Spleen (tissue), 13 donors: ENCODE measurements at places on chromosomes 12 and 14.
A peak's percentile ranks its signal among the peaks of the same experiment; 100 is the strongest.

DNA sequence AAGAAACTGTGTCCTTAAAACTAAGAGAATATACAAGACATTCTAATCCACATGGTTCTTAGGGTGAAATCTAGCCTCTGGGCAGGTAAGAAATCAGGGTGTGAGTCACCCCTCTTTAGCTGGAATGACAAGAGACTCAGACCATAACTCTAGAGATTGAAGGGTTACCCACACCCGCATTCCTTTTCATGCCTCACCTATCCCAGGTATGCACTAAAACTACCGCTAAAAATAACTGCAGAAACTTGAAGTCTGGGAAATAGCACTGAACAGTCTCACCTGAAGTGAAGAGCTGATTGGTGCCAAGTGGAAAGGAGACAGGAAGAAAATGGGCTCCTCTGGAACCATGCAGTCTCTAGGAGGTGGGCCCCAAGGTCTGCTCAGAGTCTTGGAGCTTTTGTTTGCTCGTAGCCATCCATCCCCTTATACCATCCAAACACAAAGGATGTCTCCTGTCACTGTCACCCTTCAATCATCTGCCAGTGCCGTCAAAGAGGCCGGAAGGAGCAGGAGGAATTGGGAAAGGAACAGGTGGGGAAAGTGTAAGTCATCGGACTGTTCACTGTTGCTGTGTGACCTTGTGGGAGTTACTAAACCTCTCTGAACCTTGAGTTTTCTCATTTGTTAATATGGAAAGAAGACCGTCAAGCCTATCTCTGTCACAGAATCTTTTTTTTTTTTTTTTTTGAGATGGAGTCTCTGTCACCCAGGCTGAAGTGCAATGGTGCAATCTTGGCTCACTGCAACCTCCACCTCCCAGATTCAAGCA lies 22.4 kb downstream of the DDX47 start:
- DNase-seq, result no peak

DNA sequence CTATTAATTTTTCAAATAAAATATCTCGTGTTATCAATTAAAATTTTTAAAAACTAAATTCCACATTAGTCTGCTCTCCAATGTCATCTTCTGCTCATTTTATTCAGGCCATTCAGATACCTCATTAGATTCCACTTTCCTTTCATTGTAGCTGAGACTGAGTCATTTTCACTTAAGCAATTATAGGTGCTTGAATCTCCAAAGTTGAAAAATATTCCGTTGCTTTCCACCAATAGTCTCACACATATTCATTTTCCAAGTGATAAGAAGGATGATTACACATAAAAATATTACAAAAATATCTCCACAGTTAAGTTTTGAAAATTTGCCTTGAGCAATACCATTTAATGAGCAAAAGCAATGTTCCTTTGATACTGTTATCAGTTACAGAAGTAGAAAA lies 36.5 kb upstream of the YBX3 start:
- no peak for DNase-seq

GRCh38 chr14:68363843-68364767 lies 428.8 kb downstream of the ZFP36L1 start:
- peak; percentile 85 for DNase-seq

DNA sequence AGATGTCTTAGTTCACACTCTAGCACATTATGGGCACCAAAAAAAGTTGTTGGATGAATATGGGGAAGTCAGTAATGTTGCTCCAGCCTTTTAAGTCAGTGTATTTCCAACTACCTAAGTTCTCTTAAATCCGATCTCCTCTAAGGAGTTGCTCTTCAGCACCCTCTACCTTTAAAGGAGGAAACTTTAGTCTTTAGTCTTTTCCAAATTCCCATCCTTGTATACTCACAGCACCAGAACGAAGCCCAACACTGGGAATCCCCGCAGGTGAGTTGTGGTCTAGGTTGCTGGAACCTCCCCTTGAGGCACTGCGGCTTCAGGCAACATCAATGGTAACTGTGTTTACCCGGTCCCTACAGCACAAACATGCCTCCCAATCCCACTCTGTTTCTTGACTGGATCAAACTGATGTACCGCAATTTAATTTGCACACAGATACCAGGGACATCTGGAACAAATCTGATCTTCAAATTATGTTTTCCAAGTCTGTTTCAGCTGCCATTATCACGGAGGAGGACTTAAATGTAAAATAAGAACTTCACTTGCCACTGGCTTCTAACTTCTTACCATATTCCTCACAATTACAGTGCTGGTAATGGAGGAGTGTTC lies 179.0 kb downstream of the FOXN3 start:
- no peak for DNase-seq

GRCh38 chr12:42584651-42585111 lies 4.9 kb downstream of the PRICKLE1 start:
- no peak for DNase-seq

DNA sequence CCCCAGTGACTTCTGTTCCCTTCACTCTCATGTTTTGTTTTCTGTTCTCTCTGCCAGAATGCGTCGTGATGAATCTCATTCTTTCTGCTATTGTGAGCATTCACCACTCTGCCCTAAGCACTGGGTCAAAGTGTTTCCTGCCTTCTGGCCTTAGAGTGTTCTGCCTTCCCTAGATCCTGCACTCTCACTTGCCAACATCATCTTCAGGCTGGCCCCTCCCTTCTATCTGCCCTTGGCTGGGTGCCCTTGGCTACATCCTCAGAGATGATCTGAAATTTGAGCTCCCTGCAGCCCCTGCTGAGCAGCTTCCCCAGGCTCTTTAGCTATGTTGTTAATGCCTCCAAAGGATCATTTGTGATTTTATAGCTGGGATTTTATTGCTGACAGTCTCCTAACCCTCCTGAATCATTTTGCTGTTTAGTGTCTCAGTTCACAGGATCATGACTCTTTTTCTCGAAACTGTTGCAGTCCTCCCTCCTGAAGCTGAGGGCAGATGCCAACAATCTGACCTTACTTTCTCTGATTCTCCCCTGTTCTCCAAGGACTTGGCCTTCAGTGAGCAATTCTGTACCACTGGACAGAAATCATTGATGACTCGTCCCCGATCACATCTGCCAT lies 4.5 kb downstream of the DHRS2 start:
- DNase-seq, result no peak

DNA sequence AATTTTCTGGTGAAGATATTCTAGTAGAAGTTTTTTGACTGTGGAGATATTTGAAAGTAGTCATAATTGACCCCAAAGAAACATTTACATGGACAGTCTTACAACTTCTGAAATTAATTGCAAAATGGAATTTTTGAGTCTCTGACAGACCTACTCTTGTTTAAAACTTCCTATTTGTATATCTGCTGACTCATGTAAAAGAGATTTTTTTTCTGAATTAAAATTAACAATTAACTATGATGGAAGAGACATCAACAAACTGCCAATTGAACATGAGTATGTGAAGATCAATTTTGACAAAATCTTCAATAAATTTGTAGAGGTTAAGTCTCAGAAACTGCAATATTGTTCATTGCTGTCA lies 108.5 kb upstream of the MAX start:
- no peak for DNase-seq

DNA sequence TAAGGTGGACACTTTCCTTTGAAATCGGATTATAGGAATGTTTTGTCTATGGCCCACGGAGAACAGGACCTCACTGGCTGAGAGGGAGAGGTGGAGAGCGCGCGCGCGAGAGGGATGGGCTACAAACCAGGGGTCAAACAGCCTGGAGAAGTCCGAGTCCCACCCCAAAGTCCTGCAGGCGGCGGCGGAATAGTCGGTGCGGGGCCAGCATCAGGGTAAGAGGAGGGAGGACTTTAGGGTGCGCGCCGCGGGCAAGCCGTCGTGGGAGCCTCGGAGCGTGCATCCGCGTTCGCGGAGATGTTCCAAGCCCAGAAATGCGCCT lies 3.3 kb upstream of the HOXC8 start:
- DNase-seq, result no peak

DNA sequence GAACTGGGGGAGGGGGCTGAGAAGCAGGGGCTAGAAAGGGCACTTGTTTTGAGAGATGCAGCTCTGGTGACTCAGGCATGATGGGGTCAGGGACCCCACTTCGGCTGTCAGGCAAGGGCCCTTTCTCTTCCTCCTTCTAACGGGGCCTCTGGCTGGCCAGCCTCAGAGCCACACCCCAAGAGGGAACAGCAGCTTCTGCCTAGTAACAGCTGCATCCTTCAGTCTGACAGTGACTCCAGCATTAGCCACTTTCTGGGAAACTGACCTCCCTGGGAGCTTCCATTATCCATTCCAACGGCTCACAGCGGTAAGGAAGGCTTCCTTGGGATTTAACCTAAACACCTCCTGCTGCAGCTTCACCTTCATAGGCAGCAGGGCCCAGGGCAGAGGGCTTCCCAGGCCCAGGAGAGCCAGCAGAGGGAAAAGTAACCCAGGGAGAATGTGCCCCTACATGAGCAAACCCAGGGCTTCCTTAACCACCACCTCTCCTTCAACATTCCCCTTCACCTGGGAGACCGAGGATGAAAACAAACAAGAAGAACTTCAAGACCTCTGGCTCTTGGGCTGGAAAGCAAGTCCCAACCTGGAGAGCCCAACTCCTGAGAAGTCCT lies 2.7 kb downstream of the NCKAP5L start:
- DNase-seq, result peak; percentile 81

GRCh38 chr14:51972566-51972965 lies 16.8 kb upstream of the RTRAF start:
- DNase-seq, result no peak

DNA sequence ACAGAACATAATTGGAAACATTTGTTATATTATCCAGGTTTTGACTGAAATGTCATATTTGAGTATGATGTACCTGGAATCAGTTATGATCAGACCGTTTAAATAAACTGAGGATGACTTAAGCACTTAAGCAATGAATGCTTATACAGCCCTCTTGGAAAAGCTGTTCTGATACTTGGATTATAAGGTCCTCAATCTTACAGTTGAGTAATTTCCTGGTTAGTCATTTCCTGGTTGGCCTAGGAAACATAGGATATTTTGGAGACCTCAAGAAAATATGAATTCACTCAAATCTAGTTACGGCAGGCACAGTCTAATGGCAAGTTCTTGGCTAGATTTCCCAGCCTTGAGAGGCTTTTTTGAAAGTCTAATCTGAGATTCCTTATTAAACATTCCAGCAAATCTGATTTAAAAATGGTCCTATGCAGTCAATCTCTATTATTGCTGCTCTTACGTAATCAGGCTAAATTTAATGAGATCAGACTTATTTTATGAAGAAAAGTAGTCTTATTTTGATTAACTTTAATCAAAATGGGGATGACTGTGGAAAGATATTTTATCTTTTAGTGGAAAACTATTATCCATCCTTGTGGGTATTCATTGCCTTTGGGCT lies 447.2 kb downstream of the SNAPC1 start:
- DNase-seq, result no peak

- no peak for DNase-seq
These were observed 229.5 kb downstream of the NAV3 start for GRCh38 chr12:78060186-78060585.

DNA sequence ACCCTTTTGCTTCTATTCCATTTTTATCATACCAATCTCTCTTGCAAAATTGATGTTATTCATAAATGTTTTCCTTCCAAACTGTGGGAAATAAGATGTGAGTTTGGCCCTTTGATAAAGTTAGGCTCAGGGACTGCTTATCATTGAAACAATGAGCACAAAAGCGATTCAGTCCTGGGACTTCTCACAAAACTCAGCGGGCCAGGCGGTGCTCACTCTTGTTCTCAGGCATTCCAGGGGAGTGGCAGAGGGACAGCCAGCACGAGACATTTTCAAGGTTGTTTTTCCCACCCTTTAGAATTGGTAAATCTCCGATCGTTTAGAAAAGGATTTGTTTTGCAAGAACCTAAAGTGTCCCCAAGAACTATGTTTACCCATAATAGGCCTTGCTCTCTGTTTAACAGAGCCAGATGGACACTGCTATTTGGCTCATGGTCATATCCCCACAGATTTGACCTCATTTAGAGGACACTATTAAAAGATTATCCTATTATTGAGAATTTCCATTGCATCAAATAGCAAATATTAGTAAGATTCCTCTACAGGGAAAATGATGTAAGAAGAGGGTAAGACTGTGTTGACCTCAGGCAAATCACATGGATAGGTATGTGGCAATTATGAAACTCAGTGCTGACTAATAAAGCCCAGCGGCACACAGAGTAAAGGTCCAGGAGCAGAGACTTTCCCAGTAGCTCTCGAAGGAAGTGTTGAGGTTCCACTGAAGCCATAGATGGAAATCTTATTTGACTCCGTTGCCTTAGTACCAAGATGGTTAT lies 102.7 kb upstream of the USP44 start:
- no peak for DNase-seq

- peak; percentile 91 for DNase-seq
These were observed 24.5 kb upstream of the PPP1R13B start for GRCh38 chr14:103871596-103872480.

DNA sequence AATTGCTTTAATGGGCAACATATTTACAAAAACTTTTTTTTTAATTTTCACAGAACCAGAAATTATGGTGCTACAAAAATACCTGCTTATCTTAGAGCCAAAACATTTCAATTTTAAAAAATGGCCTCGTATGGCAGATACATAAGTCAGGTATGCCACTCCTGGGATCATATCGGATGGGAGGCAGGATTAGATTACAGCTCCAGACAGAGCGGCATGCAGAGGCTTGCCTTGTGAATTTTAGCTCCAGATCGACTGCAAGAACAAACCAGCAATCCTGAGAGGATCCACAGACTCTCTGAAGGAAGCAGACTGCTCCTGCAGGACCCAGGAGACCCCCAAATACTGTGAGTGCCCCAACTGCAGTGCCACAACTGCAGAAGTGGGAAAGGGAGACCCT lies 169.3 kb upstream of the AMIGO2 start:
- no peak for DNase-seq

DNA sequence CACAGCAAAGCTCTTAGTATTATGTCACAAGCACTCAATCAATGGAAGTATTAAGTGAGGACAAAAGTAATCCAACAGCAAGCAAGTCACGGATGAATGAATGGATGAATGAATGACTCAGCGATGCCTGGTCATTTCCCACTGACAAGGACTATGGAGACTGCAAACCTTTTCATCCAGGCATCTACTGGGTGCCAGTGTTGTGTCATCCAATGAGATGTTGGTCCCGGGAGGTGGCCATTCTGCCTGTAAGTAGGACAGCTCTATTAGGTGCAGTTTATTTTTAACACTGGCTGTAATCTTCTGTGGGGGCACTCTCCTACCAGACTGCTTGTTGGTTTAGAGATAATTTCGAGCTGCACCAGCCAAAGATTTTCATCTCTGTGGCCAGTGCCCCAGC lies 39.4 kb downstream of the STAB2 start:
- no peak for DNase-seq

DNA sequence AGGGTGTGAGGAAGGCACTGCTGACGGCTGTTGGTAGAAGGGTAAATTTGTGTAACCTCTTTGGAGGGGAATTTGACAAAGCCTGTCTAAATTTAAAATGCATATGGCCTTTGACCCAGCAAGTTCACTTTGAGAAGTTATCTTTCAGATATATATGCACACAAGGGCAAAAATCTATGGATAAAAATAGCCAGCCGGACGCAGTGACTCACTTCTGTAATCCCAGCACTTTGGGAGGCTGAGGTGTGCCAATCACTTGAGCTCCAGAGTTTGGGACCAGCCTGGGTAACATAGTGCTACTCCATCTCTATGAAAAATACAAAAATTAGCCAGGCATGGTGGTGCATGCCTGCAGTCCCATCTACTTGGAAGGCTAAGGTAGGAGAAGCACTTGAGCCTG lies 13.4 kb downstream of the UBC start:
- no peak for DNase-seq

GRCh38 chr12:526089-526488 lies 66.3 kb downstream of the B4GALNT3 start:
- no peak for DNase-seq
